Muscle of arm (tissue), 14 donors: ENCODE measurements at places on chromosomes 7 and 10. TPM values are rescaled to one million over a fixed set of nuclear protein-coding genes. Genes with fewer than 3 reads are reported as not detected.
A peak's percentile ranks its signal among the peaks of the same experiment; 100 is the strongest.

DNA sequence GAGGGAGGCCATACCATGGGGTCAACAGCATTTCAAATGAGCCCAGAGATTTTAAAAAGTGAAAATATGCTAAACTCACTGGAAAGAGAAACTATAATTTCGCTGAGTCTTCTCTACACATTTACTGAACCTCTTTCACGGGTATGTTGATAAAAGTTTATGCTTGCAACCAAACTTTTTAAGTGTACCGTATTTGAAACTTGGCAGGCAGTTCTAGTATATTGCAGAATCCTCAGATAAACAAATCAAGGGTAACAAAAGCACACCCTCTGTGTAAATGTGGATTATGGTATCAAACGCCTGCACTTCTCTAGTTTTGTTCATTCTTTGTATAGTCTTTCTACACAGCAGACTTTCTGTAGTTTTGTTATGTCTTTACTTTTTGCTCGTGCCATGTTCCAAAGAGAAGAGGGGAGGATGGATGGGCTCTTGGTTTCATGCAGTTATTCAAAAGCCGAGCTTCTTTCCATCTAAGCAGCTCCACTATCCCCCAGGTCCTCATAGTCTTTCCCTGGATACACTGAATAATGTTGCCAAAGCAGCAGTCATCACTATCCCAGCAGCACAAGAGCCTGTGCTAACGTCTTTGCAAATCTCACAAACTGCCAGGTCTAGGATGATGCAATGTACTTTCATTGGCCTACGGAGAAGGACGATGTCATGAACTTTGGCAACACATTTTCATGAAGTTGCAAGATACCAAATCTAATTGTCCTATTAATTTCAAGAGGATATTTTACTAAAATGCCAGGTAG is 131.2 kb downstream of the MPP7 start:
- no peak for DNase-seq

DNA sequence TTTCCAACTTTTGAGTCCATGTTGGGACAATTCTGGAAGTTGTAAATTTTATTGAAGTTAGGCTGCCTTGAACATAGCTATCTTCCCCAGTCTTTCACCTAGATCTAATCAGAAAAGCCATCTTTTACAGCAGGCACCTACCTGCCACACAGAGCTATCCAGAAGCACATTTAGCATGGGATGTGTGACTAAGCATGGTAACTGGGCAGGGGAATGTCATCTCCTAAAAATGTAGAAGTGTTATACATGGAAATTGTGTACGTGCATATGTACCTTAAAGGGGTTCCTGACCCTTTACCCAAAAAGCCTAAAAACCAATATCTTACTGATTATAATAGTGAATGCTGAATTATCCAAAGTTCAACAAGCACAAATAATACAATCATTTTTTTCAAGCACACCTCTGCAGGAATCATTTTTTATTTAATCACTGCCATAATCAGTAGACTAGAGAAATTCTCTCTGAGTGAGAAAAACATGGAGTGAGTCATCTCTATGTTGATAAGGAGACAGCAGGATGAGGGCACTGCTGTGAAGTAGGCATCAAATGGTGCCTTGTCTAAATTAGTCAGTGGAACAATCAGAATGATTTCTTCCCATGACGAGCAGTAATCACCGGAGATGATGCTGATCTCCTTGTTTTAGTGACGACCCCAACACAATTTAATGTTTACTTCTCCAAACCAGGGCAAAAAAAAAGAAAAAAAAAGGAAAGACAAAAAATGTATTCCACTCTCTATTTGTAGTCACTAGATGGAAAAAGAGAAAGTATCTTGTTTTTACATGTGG is 75.9 kb downstream of the SORBS1 start:
- DNase-seq: no peak

- no peak for DNase-seq
Measured at GRCh38 chr7:130268463-130269317, 2.0 kb downstream of the CPA2 start.

GRCh38 chr7:6675807-6676405 is 30.8 kb downstream of the ZNF12 start:
- DNase-seq: no peak

DNA sequence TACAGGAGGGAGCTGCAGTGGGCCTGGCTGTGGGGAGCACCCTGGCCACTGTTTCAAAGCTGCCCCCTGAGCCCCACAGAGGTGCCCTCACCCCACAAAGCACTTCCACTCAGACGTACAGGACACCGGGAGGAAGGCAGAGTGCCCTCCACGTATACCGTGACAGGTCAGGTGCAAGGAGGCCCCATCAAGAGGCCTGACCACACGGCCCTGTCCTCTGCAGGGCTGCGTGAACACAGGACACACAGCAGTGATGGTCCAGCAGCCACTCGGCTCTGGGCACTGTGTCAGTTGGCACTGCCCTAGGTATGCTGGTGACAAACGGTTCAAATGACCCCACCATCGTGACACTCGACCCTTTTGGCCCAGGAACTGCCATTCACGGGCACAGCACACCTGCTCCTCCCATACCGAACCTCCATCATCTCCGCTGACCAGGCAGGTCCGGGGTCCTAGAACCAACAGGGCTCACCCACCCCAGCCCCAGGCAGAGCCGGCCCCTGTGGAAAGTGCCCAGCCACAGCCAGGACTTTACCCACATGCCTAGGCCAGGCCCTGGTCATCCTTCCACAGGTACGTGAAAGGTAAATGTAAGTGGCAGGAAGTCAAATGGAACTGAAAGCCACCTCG is 560.9 kb downstream of the PTPRN2 start:
- DNase-seq: no peak

GRCh38 chr10:44261710-44262455 is 123.0 kb downstream of the CXCL12 start:
- DNase-seq: no peak

DNA sequence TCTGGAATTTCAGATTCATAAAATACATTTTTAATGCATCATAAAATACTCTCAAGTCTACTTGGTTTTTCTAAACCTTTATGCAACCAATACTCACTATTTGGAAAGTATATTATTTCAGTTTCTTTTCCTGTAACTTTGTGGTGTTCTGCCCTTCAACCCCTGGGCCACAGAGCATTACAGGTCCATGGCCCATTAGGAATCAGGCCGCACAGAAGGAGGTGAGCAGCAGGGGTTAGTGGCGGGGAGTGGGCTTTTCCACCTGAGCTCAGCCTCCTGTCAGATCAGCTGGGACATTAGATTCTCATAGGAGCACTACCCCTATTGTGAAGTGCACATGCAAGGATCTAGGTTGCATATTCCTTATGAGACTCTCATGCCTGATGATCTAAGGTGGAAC is 9.7 kb downstream of the SNX13 start:
- DNase-seq: no peak

- DNase-seq: no peak
Measured at GRCh38 chr10:26449726-26450125, 11.6 kb downstream of the APBB1IP start.

- no peak for DNase-seq
Measured at GRCh38 chr10:78868456-78868855, 200.3 kb upstream of the ZMIZ1 start.

DNA sequence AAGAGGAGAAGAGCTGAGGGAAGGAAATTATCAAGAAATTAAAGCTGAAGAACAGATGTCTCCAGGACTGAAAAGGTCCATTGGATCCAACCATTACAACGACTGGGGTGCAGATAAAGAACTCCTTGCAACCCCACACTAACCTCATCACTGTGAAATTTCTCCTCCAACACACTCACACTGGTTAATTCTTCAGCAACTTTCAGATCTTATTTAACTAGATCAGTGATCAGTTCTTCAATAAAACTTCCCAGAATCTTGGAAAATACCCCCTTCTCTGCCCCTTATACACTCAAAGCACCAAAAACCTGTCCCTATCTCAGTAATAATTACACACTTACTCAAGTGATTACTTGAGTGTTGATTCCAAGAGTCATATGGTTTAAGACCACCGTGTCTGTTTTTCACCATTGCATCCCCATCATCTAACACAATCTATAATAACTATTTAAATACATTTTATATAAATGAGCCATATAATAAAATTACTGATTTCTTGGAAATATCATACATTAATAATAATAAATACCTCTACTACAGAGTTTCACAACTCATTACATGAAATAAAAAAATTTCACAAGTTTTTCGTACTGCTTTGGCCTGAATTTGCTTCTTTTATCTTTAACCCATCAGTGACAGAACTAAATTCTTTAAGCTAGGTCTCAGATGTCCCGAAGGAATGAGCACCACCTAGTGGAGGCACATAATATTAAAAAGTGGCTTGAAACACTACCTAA is 123.7 kb downstream of the MPP7 start:
- no peak for DNase-seq

DNA sequence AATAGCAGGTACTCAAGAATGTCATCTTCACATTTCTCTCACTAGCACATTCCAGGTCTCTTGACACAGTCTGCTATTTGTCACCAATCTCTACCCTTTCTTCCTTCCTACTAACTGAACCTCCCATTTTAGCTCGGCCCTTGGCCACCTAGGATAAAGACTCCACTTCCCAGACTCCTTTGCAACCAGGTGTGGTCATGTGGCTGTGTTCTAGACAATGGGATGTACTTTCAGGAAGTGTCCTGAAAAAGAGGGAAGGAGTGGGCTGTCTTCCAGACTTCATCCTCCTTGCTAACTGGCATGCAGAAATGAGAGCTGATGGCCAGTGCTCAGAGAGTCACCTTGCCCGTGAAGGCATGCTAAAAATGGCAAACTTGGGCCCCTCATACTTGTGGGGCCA is 139.2 kb downstream of the AMPH start:
- DNase-seq: no peak

- no peak for DNase-seq
Measured at GRCh38 chr10:13970957-13971353, 359.8 kb downstream of the FRMD4A start.

- no peak for DNase-seq
Measured at GRCh38 chr10:110495731-110496552, 1.8 kb upstream of the DUSP5 start.

DNA sequence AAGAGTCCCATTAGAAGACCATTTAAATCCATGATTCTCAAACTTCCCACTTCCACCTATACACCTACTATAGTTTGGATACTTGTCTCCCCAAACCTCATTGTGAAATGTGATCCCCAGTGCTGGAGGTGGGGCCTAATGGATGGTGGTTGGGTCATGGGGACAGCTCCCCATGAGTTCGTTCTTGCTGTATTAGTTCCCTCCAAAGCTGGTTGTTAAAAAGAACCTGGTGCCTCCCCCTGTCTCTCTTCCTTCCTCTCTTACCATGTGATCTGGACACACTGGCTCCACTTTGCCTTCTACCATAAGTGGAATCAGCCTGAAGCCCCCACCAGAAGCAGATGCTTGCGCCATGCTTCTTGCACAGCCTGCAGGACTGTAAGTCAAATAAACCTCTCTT is 53.9 kb downstream of the WIPF3 start:
- DNase-seq: no peak

DNA sequence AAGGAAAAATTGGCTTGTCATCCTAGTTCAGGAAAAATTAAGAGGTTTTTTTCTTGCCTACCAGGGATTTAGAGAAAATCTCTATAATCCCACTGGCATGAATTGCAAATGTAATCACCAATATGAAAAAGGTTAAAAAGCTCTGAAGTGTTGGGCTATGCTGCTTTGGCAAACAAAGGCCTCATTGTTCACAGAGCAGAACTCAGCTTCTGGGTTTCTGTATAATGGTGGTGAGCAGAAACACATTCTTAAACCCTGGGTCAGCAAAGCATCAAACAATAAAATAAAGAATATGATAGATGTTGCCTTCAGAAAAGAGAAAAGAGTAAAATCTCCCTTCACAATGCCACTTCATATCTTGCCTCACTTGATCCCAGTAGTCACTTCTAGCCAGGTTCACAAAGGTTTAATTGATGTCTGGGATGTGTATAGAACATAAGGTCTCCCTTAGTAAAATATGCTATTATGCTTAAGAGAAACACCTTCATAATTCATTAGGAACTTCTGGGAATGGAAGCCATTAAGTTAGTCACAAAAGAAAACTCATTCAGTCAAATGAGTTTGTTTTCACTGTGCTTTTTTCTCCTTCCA is 1255.5 kb upstream of the PHF14 start:
- DNase-seq: no peak

GRCh38 chr10:85100495-85100894 is 772.1 kb downstream of the CCSER2 start:
- DNase-seq: no peak

GRCh38 chr10:61452655-61453641 is at the start of gene TMEM26:
Gene TMEM26 (minus strand): TSS chr10:61453381. CDS start chr10:61453081, 300 bp downstream.
- DNase-seq: peak; percentile 86

GRCh38 chr7:3912291-3912690 is 611.2 kb downstream of the SDK1 start:
- no peak for DNase-seq

- DNase-seq: no peak
Measured at GRCh38 chr10:75430000-75430763, 1.2 kb upstream of the LRMDA start.

- peak; percentile 80 for DNase-seq
Measured at GRCh38 chr10:119199231-119199992, 8.0 kb upstream of the GRK5 start.

- DNase-seq: no peak
Measured at GRCh38 chr7:7799138-7799537, 80.7 kb upstream of the RPA3 start.

The FAM25G gene
- not detected for polyA plus RNA-seq

The ZP3 gene
- 6.9 TPM for polyA plus RNA-seq

The RADIL gene
- polyA plus RNA-seq: 4.3 TPM

The TRPV5 gene
- 0.12 TPM for polyA plus RNA-seq

The OR2A1 gene
- polyA plus RNA-seq: 0.15 TPM

The DRGX gene
- not detected for polyA plus RNA-seq

The TRIM73 gene
- 1.4 TPM for polyA plus RNA-seq

The NPSR1 gene
- polyA plus RNA-seq: 0.99 TPM

The PTF1A gene
- not detected for polyA plus RNA-seq

The PRDX3 gene
- 139 TPM for polyA plus RNA-seq
